IMR-90 (cell line): ENCODE measurements at places on chromosomes 11 and 22.

DNA sequence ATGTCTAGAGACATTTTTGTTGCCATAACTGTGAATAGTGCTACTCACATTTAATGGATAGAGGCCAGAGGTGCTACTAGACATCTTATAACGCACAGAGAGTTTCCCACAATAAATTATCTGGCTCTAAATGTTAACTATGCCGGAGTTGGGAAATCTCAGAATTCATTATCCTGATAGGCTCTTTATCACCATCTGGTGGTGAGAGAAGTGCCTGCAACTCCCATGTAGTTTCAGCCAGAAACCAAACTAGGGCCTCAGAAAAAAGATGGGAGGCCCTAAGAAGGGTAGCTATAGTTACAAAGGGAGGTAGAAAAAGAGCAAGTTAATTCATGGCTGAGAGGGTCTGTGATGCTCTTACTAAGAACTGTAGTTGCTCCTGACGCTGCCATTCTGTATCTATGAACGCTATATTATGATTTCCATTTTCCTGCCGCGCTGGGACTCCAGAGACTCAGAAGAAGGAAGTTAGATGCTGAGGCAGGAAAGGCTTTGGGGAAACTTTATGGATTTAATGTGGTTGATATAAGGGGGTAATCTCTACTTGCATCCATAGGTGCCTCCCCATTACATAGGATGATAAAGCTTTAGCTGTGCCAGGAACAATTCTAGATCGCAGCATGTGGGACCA lies 22.9 kb upstream of the MRPL17 start:
- DNase-seq = peak; percentile 63

DNA sequence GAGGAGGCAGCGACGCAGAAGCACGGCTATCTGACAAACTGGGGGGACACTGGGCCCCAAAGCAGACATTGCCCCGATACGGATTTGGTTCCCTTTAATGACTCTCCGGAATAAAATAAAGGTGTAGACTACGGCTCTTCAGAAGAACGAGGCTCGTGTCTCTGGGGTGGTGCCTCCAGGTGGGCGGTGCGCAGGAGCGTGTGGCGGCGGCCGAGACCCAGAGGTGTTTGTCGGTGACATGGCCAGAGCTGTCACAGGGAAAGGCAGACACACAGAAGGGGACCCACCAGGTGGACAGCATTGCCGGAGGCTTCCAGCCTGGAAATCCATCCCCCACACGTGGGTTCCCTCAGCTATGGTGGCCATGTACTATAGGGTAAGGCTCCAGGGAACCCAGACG lies 366.0 kb downstream of the BRD1 start:
- no peak for DNase-seq

DNA sequence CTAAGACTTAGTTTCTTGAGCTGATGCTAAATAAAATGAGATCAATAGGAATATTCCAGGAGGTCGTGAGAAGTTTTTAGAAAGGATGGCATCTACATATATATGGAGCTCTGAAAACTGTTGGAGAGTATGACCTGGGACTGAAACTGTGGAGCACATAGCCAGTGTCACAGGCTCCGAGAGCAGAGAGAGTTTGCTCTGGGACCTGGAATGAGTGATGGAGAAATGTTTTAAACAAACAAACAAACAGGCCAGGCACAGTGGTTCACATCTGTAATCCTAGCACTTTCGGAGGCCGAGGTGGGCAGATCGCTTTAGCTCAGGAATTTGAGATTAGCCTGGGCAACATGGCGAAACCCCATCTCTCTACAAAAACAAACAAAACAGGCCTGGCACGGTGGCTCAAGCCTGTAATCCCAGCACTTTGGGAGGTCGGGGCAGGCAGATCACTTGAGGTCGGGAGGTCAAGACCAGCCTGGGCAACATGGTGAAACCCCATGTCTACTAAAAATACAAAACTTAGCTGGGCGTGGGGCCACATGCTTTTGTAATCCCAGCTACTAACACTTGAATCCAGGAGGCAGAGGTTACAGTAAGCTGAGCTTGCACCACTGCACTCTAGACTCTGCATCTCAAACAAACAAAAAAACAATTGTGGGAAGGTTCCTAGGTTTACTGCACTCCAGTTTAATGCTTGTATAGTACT lies 67.1 kb downstream of the SLC35F2 start:
- no peak for DNase-seq

- peak; percentile 25 for DNase-seq
These were observed 17.2 kb downstream of the POLR3H start for GRCh38 chr22:41526830-41527799.

DNA sequence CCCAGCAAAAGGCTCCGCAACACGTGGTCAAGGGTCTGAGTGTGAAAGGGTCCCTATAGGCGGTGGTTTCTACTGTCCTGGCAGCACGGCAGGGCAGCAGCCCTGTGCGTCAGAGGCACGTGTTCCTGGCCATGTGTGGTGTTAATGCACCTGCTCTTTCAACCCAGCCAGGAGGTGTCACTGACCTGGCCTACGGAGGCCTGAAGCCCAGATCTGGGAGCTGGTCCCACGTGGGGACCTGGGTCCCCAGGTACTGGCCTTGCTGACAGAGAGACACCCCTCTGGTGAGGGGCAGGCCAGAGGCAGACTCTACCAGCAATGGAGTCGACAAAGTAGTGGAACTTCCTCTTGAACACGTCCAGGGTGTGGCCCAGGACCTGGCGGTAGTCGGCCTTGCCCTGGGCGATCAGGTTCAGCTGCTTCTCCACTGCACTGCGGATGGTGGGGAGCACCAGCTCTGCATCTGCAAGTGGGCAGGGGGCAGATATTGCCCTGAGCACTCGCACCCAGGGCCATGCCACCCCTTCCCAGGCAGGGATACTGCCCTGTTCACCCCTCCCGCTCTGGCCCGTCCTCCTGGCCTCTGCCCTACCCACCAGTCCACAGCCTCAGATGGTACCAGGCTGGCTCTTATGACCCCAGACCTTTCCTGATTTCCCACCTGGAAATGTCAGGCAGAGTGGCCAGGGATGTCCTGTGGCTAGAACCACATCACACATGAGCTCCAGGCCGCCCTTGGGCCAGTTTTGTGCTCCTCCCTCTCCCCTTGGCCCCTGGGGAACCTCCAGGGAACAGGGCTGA lies 6.8 kb upstream of the PPM1F start:
- DNase-seq = no peak

GRCh38 chr22:33919391-33920196 lies 682 bp downstream of the LARGE1 start:
- DNase-seq = peak; percentile 45

- DNase-seq = no peak
These were observed 287.9 kb upstream of the MTNR1B start for GRCh38 chr11:92681586-92681985.

GRCh38 chr11:57776031-57776521 lies 14.5 kb downstream of the CTNND1 start:
- peak; percentile 63 for DNase-seq

DNA sequence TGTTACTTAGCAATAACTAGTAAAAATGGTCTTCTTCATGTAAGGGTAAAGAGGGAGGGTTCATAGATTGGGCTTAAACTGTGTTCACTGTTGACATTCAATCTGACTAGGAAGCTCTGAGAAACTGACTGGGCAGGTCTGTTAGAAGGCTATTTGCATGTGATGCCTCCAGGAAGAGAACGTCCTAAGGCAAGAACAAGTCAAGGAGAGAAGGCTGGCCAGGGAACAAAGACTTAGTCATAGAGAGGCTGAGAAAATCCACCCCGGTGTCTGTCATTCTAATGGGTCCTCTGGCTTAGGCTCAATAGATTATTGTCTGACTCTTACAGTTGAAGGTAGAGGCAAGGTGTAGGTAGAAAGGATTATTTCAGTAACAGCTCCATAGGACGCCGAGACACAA lies 50.3 kb upstream of the CD44 start:
- DNase-seq = peak; percentile 21
